ENCODE measurements at places on chromosomes 7 and 10.
A peak's percentile ranks its signal among the peaks of the same experiment; 100 is the strongest.

DNA sequence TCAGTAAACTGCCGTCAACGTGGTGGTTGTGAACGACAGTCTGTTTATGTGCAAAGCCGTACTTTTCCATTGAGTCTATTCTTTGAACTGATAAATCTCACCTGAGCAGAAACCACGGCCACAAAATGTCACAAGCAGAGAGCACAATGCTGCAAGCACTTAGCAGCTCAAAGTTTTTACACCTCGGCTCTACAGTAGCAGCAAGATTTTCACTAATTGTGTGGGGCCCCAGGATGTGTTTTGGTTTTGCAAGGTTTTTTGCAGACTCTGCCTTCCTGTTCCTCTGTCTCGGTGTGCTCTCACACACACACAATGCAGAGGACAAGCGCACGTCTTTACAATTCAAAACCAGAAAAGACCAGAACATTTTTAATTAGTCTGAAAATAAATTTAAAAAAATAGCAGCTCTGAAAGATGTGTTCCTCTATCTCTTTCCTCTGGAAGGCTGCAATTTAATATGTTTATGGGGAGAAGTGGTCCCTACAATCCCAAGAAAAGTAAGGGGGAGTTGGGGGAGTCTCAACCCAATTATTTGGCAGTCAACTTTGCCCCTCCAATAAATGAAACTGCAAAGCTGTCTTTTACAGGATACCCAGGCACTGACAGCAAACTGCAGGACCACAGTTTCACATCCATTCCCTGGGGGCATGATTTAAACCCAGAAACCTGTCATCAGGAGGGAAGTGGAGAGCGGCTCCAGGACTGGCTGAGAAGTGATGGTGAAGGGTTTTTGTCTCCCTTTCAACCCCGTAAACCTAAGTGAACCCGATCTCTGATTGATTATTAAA lies 73.8 kb upstream of the SFMBT2 start:
- peak; percentile 68 for DNase-seq

GRCh38 chr10:133032231-133032630 lies 55.5 kb upstream of the ADGRA1 start:
- DNase-seq, result no peak

GRCh38 chr10:113519681-113520115 lies 33.2 kb upstream of the HABP2 start:
- DNase-seq, result no peak

DNA sequence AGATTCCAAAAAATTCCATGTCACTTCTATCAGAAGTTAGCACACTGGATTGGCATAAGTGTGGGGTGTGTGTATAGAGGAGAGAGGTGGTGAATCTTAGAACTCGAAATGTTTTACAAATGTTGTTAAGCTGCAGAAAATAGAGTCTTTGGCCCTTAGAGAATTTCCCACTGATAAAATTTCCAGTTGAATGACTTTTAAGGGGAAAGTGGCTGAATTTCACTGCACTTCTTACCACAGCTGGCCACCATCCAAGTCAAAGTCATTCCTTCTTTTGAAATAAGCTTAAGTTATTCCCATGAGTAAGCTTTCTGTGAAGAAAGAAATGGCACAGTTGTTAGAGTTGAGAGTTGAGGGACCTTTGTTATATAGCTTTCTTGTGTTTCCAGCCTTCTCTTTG lies 13.9 kb downstream of the VCL start:
- no peak for DNase-seq

DNA sequence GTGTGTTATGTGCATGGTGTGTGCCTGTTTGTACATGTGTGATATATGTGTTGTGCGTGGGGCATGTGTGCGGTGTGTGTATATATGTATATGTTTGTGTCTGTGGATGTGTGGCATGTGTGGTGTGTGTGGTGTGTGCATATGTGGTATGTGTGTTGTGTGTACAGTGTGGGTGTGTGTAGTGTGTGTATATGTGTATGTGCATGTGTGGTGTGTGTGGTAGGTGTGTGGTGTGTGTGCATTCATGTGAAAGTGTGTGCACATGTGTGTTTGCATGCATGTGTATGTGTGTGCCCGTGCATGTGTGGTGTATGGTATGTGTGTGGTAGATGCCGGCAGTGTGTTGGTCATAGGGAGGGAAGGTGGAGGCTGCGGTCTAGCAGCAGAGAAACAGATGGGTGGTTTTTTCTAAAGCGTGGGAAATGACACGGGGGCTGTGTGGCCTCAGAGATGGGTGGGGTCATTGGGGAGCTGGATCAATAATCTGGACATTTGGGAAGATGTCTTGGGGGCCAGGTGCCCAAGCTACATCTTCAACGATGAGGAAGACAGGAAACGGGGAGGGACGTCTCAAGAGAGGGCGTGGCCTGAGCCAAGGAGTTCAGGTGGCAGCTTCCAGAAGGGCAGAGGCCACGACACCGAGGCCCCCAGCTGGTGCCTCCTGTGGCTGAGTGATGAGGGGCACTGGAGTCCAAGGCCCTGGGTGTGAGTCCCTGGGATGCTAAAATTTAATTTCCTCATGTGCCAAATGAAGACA lies 481.3 kb downstream of the DNAJB6 start:
- DNase-seq, result no peak

DNA sequence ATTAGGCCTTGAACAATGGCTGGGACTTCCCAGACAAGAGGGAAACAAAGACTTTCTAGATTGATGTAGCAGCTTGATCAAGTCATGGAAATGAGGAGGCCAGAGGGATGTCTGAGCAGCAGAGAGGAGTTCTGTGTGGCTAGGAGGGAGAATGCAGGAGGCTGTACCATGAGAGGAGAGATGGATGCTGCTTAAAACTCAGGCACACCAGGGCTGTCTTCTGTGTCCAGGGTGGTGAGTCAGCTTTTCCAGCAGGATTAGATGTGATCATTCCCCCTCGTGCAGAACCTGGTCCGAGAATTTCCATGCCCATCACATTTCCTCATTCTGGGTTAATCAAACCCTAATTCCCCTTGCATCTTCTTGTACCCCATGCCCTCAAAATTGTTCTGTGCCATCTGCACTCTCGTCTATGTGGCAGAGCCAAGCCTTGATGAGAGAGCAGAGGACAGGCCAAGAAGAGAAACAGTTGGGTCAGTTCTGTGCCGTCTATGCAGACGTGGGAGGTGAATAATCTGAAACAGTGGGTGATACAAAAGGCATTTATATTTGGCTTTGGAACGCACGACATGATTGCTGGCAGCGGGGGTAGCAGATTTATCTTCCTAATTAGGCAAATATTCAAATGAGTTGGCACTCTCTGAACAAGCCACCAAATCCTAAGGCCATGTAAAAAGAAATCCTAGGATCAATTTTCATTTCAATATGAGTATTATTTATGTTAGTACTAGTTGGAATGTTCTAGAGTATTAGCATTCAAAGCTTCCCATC lies 160.7 kb downstream of the TMEM178B start:
- no peak for DNase-seq

- no peak for DNase-seq
These were observed 173.8 kb upstream of the SMIM30 start for GRCh38 chr7:113292105-113292504.

GRCh38 chr7:6576024-6576866 lies 1.0 kb upstream of the ZDHHC4 start:
- DNase-seq, result no peak

DNA sequence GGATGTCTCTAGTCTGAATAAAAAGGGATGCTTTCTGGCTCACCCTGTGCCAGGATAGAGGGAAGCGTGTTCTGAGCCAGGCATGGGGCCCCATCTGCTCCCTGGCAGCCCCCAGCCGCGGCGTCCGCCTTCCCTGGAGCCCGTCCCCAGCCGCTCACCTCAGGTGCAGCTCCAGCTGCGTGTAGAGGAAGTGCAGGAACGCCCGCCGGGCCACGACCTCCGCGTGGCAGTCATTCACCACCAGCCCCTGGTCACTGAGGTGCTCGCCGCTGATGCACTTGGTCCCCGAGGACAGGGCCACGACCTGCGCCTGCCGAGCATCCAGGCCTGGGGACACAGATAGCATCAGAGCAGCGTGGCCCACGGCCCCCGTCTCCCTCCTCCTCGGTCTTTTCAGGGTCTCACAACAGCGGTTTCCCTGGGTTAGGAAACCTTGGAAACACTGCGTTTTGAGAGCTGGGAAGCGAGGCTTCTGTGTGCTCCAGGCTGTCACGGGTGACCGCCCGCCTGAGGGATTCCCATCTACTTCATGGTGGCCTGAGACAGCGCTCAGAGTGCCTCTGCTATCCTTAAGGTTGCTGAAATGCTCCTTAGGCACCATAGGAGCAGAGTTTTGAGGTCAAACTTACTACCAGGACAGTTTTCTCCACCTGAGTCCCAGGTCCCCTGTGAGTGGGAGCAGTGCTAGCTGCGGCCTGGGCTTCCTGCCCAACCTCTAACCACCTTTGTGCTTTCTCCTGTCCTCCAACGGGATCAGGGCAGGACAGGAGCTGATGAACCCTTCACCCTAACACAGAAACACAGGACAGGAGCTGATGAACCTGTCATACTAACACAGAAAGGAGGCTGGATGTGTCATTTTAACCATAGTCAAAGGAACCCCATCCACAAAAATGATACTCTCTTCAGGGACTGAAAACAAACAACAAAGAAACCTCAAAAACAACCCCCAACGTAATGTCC lies 186.1 kb downstream of the WDR37 start:
- no peak for DNase-seq

DNA sequence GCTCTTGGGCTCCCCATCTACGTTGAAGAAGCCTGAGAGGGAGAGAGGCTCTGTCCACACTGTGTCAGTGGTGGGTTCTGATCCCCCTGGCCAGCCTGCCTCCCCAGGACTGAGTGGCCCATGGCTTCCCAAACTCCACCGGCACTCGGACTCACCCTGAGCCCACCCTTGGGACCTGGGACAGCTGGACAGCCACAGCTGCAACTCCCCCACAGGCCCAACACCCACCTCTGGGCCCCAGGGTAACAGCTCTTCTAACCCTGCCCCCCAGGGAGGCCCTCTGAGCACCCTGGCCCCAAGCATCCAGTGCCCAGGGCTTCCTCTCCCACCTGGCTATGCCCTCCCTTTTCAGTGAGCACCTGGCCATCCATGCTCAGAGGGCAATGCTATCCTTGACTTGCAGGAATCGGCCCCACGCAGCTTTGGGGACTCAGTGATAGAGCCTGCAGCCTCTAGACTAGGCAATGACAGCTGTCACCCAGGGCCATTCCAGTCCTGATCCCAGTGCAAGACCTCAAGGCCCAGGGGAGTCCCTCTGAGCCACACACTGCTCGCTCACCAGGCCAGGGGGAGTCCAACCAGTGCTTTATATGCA lies 17.9 kb downstream of the OGDHL start:
- DNase-seq, result no peak

- no peak for DNase-seq
These were observed 341.1 kb downstream of the CXCL12 start for GRCh38 chr10:44043646-44044375.

GRCh38 chr10:96482815-96483588 lies 30.7 kb downstream of the TLL2 start:
- DNase-seq, result no peak

DNA sequence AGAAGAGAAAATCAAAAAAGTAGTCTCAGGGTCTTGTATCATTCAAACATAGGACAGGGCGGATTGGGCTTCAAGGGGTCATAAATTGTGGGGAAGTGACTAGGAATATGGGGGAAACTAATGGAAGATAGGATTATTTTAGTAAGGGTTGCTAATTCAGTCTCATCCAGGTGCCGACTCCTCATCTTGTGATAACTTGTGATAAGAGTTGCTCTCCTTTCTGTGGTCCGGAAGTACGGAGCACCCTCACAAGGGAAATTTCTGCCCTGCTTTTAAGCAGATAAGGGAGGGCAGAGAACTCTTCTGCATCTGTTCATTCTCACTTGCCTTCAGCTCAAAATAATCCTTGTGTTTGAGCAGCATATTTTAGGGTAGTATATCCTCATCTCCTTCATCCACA lies 436.4 kb upstream of the LRGUK start:
- DNase-seq, result no peak

GRCh38 chr7:69903410-69903809 lies 305.1 kb downstream of the AUTS2 start:
- no peak for DNase-seq

DNA sequence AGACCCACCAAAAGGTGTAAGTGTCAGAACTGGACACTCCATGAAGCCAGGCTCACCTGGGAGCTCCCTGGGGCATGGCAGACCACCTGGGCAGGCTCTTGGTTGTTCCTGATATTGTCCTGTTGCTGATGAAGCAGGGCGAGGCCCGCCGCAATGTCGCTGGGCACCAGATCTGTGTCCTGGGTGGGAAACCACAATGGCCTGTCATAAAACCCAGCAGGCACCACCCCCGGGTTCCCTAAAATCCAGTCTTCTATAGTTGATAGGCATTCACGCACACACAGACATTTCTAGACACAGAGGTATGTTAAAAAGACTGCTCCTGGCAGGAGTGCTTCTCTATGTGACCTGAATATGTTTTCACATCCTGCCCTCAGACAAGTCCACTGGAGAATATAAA lies 15.0 kb downstream of the DAGLB start:
- no peak for DNase-seq

- DNase-seq, result no peak
These were observed 3.7 kb downstream of the PLPP4 start for GRCh38 chr10:120460776-120461175.

- no peak for DNase-seq
These were observed 14.4 kb downstream of the TAS2R41 start for GRCh38 chr7:143492043-143492471.

DNA sequence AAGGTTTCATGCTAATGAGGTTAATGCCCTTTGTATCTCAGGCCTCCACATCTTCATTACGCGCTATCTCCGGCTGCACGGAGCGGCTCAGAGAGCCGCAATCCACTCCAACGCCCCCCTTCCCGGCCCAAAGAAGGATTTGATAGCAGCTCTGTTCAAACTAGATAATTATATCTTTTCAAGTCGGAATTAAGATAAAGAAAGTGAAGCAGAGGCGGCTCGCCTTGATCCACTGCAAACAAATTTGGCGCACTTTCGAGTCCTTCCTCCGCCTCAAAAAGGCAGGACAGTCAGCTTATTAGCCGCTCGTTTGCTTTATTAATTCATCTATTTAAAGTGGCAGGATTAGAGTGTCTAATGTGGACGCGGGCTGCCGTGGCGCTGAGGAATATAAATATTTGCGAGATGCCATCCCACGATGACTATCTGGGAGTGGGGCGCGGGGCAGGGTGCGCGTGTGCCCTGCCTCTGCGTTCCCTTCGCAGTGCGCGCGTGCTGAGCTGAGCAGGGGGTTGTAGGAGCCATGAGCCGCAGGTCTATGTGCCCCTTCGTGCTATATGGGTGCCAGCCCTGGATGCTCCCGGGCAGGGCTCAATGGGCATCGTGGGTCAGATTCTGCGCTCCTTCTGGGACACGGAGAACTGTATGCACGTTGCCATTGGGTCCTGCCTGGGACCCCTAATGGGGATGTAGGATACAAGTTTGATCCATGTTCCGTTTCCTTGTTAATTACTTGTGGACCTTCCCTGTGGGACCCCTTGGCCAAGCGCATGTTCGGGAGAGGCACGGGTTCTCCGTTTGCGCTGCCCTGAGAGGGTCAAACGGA lies 9.0 kb downstream of the EMX2 start:
- no peak for DNase-seq

- DNase-seq, result no peak
These were observed 128.0 kb downstream of the MBL2 start for GRCh38 chr10:52644373-52645186.

DNA sequence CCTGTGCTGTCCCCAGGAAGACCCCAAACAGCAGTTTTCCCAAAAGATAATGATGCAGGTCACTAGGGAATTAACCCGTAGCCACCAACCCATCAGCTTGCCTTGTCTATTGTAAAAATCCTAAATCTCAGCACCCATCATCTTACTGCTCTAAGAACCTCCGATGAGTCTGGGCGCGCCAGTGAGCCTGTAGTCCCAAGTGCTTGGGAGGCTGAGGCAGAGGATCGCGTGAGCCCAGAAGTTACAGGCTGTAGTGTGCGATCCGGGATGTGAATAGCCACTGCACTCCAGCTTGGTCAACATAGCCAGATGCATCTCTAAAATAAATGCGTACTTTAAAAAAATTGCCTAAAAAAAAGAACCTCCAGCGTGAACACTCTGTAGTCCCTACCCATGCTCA lies 951 bp downstream of the AS3MT start:
- DNase-seq, result no peak
